HepG2 (cell line): ENCODE measurements at places on chromosomes 12 and 14.
A peak's percentile ranks its signal among the peaks of the same experiment; 100 is the strongest.

GRCh38 chr12:49947593-49948226 is 2.8 kb upstream of the AQP2 start:
- DNase-seq, result no peak

DNA sequence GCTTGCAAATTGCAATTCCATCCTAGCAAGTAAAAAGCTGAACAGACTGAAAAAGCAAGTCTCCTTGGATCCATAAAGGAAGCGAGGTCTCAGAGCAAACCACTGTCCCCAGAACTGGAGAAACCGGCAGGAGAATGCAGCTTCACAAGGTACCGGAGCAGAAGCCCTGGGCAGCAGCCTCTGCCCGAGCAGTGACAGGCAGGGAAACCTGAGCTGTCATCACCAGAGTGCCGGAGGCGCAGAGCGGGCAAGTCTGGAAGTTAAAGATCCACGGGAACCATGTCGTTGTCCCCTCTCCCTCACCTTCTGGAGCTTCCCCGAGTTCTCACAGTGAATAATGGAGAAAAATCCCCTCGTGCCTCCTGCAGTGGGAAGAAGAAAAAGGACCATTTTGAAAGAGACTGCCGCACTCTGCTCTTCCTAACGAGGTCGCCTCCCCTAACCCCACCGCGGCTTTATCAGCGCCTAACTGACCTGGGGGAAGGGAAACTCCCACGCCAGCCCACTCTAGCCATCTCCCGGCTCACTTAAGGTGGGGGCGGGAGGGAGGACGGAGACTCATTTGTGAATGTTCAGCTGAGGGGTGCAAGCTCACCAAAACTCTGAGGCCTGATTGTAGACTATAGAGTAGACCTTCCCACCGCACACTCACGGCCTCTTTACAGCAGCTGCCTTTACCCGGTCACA is 27.8 kb downstream of the FBXL14 start:
- DNase-seq, result no peak

- DNase-seq, result no peak
These were observed 95.5 kb upstream of the PDE3A start for GRCh38 chr12:20272801-20273200.

- DNase-seq, result no peak
These were observed 89.0 kb downstream of the BORCS5 start for GRCh38 chr12:12445882-12446181.

DNA sequence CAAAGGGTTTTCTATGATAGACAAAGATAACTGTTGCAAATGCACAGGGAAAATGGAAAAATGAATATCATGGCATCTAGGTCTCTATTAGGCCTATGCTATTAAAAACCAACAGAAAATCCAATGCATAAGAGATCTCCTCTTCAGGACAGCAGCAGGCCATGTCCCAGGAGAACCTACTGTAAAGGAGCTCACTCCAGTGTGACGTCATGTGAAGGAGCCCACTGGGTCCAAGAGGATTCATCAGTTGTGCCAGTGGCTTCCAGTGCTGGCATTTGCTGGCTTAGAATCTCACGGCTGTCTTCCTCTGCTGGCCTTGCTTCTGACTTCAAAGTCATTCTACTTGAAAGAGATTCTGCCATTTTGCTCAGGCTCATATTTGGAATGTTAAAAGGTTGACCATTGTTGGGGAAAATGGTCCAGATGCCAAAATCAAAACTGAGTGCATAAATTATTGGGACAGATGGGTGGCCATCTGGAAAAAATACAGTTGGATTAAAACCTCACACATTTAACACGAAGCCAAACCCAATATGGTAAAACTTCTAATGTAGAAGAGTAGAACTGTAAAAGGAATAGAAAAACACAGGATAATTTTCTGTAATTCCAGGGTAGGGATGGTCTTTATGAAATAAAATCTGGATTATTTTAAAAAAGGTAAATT is 75.4 kb upstream of the ARID2 start:
- no peak for DNase-seq

DNA sequence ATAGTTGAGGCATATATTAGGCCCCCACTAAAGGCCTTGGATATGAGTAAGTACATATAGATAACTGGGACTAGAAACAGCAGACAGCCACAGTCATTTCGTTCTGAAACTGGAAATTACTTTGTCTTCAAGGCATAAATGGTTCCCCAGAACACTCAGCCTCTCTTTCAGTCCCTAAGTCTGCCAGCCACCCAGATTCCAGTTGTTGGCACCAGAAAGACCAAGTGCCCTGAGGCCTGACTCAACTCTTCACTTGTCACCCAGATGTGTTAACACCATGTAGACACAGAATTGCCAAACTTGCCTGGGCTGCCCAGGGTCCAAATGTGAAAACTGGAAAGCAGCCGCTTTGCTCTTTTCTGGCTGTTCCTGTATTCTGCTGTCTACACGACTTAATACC is 3.0 kb upstream of the LGALS3 start:
- DNase-seq, result no peak

GRCh38 chr12:19130224-19131024 is 891 bp downstream of the PLEKHA5 start:
- DNase-seq, result no peak

DNA sequence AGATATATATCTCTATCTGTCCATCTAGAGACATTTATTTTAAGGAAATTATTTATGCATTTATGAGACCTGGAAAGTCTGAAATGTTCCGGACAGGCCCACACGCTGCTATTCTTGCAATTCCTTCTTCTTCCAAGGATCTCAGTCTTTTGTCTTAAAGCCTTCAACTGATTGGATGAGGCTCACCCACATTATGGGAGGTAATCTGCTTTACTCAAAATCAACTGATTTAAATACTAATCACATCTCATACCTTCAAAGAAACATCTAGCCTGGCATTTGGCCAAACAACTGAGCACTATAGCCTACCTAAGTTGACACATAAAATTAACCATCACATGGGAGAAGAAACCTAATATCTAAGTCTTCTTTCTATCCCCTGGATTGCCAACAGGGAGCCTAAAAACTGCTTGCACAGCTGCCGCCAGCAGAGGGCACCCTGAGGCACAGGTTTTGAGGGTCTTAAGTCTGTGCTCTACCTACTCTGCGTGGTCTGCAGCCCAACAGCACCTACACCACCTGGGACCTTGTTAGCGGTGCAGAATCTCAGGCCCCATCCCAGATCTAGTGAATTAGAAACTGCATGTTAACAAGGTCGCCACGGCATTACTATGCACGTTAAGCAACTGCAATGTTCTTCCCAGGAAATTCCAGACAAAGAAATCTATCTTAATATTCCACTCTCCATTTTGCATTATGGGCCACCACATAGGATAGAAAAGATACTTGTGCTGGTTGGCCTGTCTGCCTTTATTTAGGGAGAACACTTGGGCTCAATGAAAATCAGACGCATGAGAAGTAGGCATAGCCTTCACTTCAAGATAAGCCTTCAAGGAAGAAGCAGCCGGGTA is 249.7 kb downstream of the FOXG1 start:
- peak; percentile 78 for DNase-seq

DNA sequence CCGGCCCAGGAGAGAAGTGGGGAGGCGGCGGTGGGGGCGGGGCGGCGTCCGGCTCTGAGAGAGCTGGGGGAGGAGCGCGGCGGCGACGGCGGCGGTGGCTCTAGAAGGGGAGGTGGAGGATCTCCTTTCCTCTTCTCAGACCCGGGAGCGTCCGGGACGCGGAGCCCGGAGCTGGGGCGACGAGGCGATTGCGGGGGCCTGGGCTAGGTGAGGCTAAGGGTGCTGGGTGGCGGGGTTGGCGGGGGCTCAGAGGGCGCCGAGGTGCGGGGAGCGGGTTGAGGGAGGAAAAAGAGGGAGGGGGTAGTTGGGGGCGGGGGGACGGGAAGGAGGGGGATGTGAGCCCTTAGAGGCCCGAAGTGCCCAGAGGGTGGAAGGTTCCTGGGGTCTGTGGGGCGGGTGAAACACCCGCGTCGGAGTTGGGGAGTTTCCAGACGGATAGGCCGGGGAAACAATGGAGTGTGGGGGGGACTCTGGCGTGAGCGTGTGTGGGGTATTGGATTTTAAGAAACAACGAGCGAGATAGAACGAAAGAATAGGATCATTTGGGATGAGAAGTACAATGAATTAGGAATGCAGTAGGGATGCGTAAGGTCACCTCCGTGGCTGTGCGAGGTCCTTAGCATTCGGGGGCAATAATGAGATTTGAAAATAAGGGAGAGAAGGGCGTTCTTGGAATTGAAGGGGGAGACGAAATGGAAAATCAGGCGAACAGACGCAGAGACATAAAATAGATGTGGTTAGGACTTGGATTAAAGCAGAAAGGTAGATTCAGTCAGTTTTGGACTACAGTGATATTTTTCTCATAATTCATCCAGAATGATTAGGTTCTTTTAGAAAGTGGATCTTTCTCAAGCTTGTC is at the start of gene SPATS2:
SPATS2 (plus strand) TSS at position 82 of the 859 bp plus-strand sequence. CDS start 93,551 bp downstream, outside the sequence.
- no peak for DNase-seq

- no peak for DNase-seq
These were observed 17.8 kb downstream of the ACSM4 start for GRCh38 chr12:7321624-7322023.

DNA sequence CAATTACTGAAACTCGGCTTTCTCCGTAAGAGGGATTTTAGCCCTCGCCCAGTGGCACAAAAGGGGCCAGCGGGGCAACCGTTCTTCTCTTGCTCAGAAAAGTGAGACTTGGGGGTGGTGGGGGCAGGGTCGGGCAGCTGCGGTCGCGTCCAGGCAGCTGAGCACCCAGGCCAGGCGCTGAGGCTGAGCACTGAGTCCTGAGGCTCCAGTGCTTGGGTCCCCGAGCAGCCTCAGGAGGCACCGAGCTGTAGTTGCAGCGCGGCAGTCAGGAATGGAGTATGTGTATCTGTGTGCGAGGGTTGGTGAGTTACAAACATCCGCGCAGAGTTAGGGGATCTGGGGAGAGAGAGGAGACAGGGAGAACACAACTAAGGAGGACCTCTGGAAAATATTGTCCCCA is 4.1 kb upstream of the HOXC6 start:
- no peak for DNase-seq

GRCh38 chr14:51260225-51260624 is 20.2 kb downstream of the TMX1 start:
- DNase-seq, result no peak

GRCh38 chr12:42094277-42094676 is 50.4 kb downstream of the GXYLT1 start:
- DNase-seq, result no peak

- no peak for DNase-seq
These were observed 87.9 kb downstream of the VCPKMT start for GRCh38 chr14:50028458-50028857.

- peak; percentile 64 for DNase-seq
These were observed 320.6 kb downstream of the RAD51B start for GRCh38 chr14:68140076-68140741.

DNA sequence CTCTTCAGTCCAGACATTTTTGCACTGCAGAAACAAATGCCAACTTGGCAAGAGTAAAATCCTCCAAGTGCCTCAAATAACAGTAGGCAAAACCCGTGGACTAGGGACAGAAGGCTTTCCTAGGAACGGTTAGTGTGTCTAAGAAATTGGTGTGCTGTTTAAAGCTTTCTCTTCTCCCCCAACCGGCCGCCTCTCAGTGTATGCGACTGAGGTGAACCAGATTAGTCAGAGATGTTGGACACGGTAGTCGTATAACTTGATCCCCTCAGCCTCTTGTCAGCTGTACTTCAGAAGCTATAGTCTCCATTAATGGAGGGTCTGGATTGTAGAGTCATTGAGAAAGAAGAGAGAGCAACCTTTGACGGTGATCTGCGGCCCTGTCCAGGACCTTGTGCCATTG is 21.7 kb downstream of the PPFIBP1 start:
- DNase-seq, result no peak

DNA sequence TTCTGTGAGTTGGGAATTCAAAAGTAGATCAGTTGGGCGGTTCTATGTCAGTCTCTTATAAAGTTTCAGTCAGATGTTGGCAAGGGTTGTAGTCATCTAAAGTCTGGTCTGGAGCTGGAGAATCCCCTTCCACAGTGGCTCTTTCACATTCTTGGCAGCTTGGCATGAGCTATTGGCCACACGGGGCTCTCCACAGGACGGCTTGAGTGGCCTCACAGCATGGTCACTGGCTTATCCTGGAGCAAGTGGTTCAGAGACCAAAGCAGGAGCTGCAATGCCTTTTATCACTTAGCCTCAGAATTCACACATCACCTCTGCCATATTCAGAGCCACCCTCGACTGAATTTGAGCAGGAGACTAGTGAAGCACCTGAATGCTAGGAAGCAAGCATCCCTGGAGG is 7.1 kb upstream of the KICS2 start:
- no peak for DNase-seq

GRCh38 chr14:81990312-81990761 is 456.7 kb upstream of the SEL1L start:
- DNase-seq, result peak; percentile 33

GRCh38 chr14:58027904-58028303 is 124.1 kb downstream of the ARMH4 start:
- no peak for DNase-seq

GRCh38 chr14:31508135-31508534 is 20.3 kb upstream of the GPR33 start:
- no peak for DNase-seq

DNA sequence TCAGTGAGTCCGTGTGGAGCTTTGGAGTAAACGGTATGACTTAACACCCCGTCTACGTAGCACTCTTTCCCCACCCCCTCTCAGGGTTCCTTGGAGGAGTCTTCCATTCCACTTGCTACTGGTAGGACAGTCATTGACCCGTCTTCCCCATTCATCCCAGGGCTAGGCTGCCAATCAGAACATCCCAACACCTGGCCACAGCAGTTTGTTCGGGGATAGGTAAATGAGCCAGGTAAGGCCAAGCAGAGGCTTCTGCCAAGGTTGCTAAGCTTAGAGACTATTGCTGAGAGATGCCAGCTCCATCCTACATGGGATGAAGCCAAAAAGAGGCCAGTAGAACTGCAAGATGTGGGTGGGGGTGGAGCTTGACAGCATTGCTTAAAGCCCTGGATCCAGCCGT is 130.8 kb downstream of the BCL11B start:
- DNase-seq, result no peak

DNA sequence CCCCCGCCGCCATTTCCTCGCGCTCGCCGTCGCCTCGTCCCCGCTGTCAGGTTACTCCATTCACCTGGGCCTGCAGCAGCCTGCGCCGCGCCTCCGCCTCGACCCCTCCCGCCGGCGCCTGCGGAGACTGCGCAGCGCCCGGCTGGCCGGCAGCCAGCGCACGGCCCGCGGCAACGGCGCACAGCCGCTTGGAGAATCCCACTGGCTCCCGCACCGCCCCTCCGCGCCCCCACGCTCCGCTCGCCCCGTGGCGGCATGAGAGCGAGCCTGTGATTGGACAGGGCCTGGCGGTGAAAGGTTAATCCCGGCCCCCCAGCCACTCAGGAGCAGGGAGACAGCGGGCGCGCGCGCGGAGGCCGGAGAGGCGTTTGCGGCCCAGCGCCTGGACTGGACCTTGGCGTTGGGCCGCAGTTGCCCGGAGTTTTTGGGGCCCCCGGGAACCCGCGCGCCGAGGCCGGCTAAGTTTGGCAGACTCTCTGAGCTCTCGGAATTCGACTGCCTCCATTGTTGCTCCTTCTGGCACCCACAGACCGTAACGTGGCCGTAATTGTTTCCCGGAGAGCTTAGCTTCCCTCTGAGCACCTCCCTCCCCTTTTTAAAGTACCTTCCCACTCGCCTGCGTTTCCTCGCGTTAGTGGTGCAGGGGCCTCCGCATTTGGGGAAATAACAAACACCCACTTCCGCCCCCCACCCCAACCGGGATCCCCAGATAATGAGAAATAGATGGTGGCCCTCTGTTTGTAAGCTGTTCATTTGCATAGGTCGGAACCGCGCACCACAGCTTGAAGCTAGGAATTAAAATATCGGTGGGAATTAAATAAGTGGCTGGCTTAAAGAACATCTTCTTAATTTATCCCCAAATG is at the start of gene DICER1:
DICER1 (minus strand) TSS at position 203 of the 863 bp plus-strand sequence. CDS start 24,071 bp downstream, outside the sequence.
- DNase-seq, result peak; percentile 88

GRCh38 chr14:99236386-99237138 is 35.4 kb downstream of the BCL11B start:
- no peak for DNase-seq
